Nasal cavity respiratory epithelium epithelial cell of viscerocranial mucosa (primary cell): ENCODE measurements at places on chromosomes 3 and 15. TPM values are rescaled to one million over a fixed set of nuclear protein-coding genes. Genes with fewer than 3 reads are reported as not detected.

Gene EPHA3
- 0.14 TPM in 1 of 2 replicates, not detected in the other for total RNA-seq

Gene CCR2
- under 0.01 TPM in 2 replicates for total RNA-seq

Gene SLC22A14
- total RNA-seq: 0.34 and 0.57 TPM in 2 replicates

Gene GMNC
- total RNA-seq: under 0.01 TPM in 1 of 2 replicates, not detected in the other

Gene SPTBN5
- 0.34 and 1.2 TPM in 2 replicates for total RNA-seq

Gene PPP1R14D
- total RNA-seq: not detected in 2 replicates

Gene LYZL4
- not detected in 2 replicates for total RNA-seq

Gene SRPRB
- 96.7 and 158 TPM in 2 replicates for total RNA-seq
